ENCODE measurements at places on chromosomes 5 and 9. TPM values are rescaled to one million over a fixed set of nuclear protein-coding genes. Genes with fewer than 3 reads are reported as not detected.

RLN1 gene
- polyA plus RNA-seq = 0.18 TPM

PDE8B gene
- polyA plus RNA-seq = 35.0 TPM

POLR3G gene
- 0.74 TPM for polyA plus RNA-seq

SPATA6L gene
- polyA plus RNA-seq = 1.2 TPM

C9 gene
- not detected for polyA plus RNA-seq

ANKRD20A1 gene
- 3.0 TPM for polyA plus RNA-seq

PCDHGC4 gene
- polyA plus RNA-seq = 0.15 TPM

FOXD4L3 gene
- polyA plus RNA-seq = not detected

MLANA gene
- not detected for polyA plus RNA-seq

PLK2 gene
- polyA plus RNA-seq = 24.2 TPM

PTGS1 gene
- 0.95 TPM for polyA plus RNA-seq

RPS14 gene
- 4,480 TPM for polyA plus RNA-seq

FAM221B gene
- polyA plus RNA-seq = 0.03 TPM

PKD2L2 gene
- polyA plus RNA-seq = 0.06 TPM

ALDH1A1 gene
- polyA plus RNA-seq = 115 TPM

TRIM23 gene
- 6.3 TPM for polyA plus RNA-seq

IL7R gene
- polyA plus RNA-seq = 2.8 TPM

SAPCD2 gene
- polyA plus RNA-seq = 0.11 TPM

SPINK6 gene
- polyA plus RNA-seq = 0.42 TPM

ANKRD18B gene
- not detected for polyA plus RNA-seq

DOCK8 gene
- polyA plus RNA-seq = 2.4 TPM

NPR3 gene
- polyA plus RNA-seq = 1.9 TPM

CCDC171 gene
- polyA plus RNA-seq = 0.22 TPM

NCBP1 gene
- polyA plus RNA-seq = 7.6 TPM

C5orf52 gene
- polyA plus RNA-seq = not detected

PTGDS gene
- polyA plus RNA-seq = 74.9 TPM

TMEM215 gene
- polyA plus RNA-seq = not detected

GDA gene
- polyA plus RNA-seq = 0.04 TPM

CDX1 gene
- 0.34 TPM for polyA plus RNA-seq

ZFAND5 gene
- polyA plus RNA-seq = 205 TPM

CCL27 gene
- not detected for polyA plus RNA-seq

TTC23L gene
- polyA plus RNA-seq = 0.07 TPM

CCDC187 gene
- polyA plus RNA-seq = not detected

FOXD4L5 gene
- not detected for polyA plus RNA-seq

AHRR gene
- polyA plus RNA-seq = 1.5 TPM

TAF11L5 gene
- not detected for polyA plus RNA-seq

MORN5 gene
- 0.45 TPM for polyA plus RNA-seq

ADRB2 gene
- polyA plus RNA-seq = 0.71 TPM

SLC46A2 gene
- 0.67 TPM for polyA plus RNA-seq

EGFL7 gene
- polyA plus RNA-seq = 158 TPM

FOXE1 gene
- not detected for polyA plus RNA-seq

SEMA4D gene
- polyA plus RNA-seq = 4.1 TPM

KIF4B gene
- not detected for polyA plus RNA-seq

ALDH7A1 gene
- 39.5 TPM for polyA plus RNA-seq

FGF18 gene
- polyA plus RNA-seq = 5.1 TPM

PCDHGB3 gene
- polyA plus RNA-seq = 0.34 TPM

LCN9 gene
- polyA plus RNA-seq = 0.08 TPM

IL31RA gene
- polyA plus RNA-seq = 0.02 TPM

SPATA9 gene
- polyA plus RNA-seq = 7.0 TPM

CA9 gene
- 45.4 TPM for polyA plus RNA-seq

C5orf58 gene
- not detected for polyA plus RNA-seq

PCDHB16 gene
- polyA plus RNA-seq = 1.4 TPM

CBY3 gene
- not detected for polyA plus RNA-seq

FOXI1 gene
- not detected for polyA plus RNA-seq

ANKRD18A gene
- 0.09 TPM for polyA plus RNA-seq

ANKRD31 gene
- polyA plus RNA-seq = 0.12 TPM

TAF1L gene
- 0.01 TPM for polyA plus RNA-seq

SHB gene
- polyA plus RNA-seq = 8.4 TPM

Measured in adipose tissue (tissue), 3 donors.